ENCODE measurements at places on chromosomes 3 and 15.

GRCh38 chr15:80890341-80891005 lies 99.1 kb downstream of the MESD start:
- DNase-seq, result no peak

GRCh38 chr3:148991219-148992026 lies at the start of gene GYG1:
TSS of gene GYG1 (plus strand) at chr3:148991540. CDS start at chr3:148991641, 101 bp downstream.
- DNase-seq, result peak; percentile 80

- no peak for DNase-seq
Observed at GRCh38 chr15:97215629-97216028, 744.9 kb upstream of the ARRDC4 start.

GRCh38 chr15:72116731-72117485 lies 1.0 kb downstream of the MYO9A start:
- DNase-seq, result peak; percentile 38

DNA sequence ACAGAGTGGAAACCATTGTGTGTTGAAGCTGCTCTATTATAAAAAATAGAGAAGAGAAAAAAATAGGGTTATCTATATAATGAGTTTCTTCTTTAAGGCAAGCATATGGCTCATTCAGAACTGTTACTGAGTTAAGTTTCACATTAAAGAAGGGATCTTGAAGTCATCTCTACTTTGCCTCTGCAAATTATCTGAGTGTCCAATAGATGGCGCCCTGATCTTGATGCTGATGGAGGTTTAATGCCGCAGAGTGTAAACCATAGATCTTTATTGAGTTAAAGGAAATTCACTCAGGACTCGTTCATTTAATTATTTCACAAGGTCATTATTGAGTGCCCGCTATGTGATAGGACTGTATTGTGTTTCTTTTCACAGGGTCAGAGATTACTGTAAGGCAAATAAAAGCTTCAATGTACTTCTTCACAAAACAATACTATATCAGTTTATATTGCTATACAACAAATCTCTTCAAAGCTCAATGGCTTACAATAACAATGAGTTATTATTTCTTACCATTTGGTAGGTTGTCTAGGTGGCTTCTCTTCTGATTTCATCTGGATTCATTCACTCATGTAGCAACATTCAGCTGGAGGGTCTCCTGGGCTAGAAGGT lies 171.4 kb downstream of the NSUN3 start:
- DNase-seq, result peak; percentile 49

GRCh38 chr3:6807967-6808588 lies 52.8 kb upstream of the GRM7 start:
- DNase-seq, result no peak

DNA sequence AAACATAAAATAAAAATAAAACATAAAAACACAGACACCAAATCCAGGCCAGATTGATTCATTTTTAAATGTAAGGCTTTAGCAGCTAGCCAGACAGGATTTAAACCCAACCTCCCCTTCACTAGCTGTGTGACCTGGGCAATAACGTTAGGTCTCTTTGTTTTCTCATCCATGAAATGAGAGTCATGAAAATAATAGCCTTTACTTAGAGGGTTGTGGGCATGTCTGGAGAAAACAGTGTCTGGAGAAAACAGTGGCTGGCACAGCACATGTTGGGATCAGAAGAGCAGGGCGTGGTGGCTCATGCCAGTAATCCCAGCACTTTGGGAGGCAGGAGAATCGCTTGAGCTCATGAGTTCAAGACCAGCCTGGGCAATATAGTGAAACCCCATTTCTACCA lies 1.9 kb upstream of the DPPA4 start:
- no peak for DNase-seq

GRCh38 chr15:52509500-52510245 lies 19.0 kb downstream of the MYO5A start:
- DNase-seq, result no peak

GRCh38 chr3:37898424-37898823 lies 36.7 kb downstream of the CTDSPL start:
- no peak for DNase-seq

GRCh38 chr15:67174864-67175573 lies 79.4 kb downstream of the AAGAB start:
- DNase-seq, result no peak

- DNase-seq, result no peak
Observed at GRCh38 chr15:100211855-100212850, 129.6 kb downstream of the ADAMTS17 start.

DNA sequence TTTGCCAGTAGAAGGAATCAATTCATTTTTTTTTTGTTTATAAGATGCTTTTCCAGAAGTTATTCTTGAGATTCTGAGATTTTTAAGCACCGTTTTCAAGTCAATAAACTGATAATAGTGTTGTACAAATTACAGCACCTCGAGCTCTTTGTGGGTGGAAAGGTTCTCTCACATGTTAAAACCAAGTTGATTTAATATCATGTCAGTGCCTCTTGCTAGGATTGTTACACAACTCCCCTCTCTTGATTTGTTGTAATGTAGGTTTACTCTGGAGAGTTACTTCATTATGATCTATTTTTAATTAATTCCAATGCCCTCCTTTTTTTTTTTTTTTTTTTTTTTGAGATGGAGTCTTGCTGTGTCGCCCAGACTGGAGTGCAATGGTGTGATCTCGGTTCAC lies 25.8 kb upstream of the UBXN7 start:
- no peak for DNase-seq

DNA sequence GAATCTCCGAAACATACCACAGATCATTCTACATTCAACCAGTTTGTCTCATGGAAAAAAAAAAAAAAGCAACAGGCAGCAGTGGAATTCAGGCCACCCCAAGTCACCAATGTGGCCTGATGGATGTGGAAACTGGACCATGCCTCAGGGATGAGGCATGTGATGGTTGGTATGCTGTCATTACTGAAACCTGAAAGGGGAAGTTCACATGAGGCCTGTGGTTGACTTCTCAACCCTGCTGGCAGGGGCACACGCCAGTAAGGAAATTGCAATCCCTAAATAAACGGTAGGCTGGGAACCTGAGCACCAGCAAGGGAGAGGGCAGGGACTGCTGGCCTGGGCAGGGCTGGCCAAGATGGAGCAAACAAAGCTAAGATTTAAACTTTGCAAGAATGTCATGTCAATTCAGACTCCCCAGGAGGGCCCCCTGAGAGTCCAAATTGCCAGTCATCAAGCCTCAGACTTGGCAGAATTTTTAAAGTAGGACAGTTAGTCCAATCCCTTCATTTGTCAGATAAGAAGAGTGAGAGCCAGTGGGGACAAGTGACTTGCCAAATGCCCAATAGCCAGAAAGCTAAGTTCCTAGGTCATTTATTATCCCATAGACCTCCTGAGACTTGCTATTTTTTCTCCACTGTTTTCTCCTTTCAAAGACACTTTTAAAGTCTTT lies 310.4 kb downstream of the ERC2 start:
- no peak for DNase-seq

- no peak for DNase-seq
Observed at GRCh38 chr15:51374131-51374530, 32.7 kb downstream of the GLDN start.

GRCh38 chr3:3734881-3735280 lies 64.3 kb upstream of the LRRN1 start:
- DNase-seq, result no peak

- DNase-seq, result no peak
Observed at GRCh38 chr3:191369616-191370010, 39.3 kb upstream of the UTS2B start.

DNA sequence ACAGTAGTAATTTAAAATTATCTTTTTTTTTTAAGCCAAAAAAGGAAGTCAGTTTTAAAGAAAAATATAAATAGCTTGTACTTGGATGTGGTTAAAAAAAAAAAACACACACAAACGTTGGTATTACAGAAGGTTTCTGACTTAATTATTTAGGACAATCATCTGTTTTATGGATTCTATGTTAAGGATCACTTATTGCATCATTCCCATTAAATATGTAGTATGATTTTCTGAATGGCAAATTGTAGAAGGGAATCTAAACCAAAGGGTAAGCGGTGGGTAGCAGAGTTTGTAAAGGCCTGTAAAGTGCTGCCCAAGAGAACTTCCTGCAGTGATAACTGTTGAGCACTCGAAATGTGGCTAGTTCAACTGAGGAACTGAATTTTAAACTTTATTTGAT lies 8.0 kb downstream of the SENP2 start:
- no peak for DNase-seq

DNA sequence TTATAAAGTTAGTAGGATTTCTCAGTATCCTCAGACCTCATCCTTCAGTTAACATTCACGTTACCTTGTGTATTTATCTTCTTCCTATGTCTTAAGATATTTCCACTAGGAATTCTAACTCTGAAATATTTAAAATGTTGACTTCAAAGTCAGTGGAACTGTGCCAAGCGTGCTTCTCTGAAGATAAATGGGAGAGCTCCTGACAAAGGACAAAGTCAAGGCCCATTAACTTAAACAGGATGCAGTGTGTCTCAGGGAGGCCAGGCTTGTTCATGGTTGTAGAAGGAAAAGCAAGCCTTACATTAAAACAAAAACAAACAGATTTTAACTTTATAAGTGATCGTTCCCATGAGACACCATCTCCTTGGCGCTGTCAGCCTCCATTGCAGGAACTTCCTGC lies 41.5 kb downstream of the ABHD17C start:
- DNase-seq, result no peak

DNA sequence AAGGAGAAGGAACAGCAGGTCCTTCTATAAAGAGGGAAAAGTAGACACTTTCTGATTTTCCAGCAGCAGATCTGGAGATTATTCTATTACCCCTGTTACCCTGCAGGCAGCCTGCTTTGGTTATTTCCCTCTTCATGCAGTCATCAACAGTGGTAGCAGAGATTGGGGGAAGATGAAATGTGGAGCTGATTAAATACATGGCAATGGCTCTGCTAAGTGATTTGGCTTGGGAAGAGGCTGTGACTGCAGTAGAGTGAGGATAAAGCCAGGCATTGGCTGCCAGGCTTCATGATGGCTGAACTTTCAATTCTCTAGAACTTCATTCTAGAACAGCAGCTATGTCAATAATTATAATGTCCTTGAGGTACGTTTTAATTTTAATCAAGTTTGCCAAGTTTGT lies 29.1 kb downstream of the PTX3 start:
- DNase-seq, result no peak

DNA sequence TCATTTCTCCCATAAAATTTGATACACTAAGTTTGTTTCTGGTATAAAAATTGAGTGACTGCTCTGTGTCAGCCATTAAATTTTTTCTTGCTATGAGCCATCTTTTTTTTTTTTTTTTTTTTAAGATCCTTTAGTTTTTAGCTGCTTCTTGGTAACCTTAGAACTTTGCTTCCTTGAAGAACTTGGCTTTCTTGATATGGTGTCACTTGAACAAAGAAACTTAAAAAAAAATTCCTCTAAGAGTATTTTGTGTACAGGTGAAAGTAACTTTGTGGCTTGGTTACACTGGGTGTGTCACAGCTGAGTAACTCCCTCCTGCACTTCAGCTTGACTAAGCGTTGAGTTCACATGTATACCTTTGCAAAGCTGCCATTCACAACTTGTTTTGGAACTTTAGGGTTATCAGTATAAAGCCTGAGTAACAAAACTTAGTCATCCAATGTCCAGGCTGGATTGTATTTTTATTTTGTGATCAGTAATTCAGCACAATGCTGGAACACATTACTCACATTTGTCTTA lies 6.5 kb downstream of the CHD2 start:
- peak; percentile 65 for DNase-seq

DNA sequence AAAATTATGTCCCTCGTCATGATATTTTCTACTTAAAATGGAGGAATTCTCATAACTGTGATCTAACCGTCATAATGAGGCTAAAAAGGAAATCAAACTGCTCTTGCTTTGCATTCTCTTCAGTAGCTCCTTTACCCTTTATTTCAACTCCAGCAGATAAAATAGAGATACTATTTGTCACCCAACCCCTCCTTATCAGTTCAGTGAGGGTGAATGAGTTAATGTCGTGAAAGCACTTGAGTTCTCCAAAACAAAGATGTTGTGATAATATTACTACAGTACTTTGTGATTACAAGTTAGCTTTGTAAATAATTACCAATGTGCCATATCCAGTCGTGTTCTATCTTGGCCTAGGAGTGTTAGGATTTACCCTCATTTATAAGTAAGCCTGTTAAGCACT lies 63.4 kb upstream of the ANKRD28 start:
- peak; percentile 68 for DNase-seq

DNA sequence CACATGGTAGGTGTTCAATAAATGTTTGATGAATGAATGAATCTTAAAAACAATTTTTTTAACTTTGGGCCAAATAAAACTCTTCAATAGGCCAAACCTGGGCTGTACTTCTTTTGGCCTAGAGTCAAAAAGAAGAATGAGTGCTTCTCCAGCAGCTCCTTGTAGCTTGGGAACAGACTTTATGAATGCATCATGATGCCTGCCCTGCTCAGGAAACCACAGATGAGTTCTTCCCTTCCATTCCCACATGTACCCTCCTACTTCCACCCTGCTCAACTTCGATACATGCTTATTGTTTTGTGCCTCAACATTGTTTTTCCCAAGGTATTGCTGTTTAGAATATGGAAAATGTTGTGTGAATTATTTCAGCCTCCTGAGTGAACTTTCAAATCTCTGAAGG lies 87.0 kb downstream of the FILIP1L start:
- no peak for DNase-seq

DNA sequence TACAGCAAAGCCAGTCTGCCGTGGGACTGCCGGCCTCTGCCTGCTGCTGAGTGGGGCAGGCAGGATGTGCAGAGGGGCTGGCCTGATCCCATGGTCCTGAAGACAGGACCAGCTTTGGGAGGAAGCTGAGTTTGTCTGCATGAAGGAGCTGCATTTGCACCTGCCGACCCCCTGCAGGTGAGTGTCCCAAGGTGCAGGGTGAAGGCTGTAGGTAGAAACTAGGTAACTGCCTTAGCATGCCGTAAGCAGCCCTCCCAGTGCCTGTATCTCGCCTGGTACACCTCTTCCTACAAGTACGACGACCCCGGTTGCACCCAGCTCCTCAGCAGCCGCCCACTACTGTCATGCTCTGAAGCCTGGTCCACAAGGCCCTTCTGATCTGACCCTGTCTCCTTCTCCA lies 34.9 kb downstream of the AMOTL2 start:
- no peak for DNase-seq

- no peak for DNase-seq
Observed at GRCh38 chr3:12679468-12679867, 15.6 kb upstream of the RAF1 start.

DNA sequence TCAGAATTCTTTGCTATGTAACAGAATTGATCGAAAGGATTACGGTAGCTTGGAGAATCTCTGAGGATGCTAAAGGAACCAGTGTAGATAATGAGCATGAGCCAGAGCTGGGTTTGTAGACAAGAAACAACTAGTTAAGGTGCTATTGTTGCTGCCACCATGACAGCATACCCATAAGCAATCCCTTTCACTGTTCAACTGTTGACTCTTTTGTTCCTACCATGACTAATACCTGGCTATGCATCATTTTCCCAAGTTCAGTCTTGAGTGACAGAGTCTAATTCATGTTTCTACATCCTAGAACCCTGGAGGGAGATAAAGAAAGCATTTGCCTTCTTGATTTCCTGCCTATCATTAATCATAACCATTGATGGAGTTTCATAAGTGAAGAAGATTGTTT lies 600.3 kb downstream of the OTOL1 start:
- DNase-seq, result no peak

- peak; percentile 27 for DNase-seq
Observed at GRCh38 chr3:185744997-185745843, 79.6 kb downstream of the IGF2BP2 start.

- no peak for DNase-seq
Observed at GRCh38 chr3:75089841-75090240, 475.4 kb upstream of the CNTN3 start.
